T-cell (primary cell): ENCODE measurements at places on chromosomes 1 and 21.

DNA sequence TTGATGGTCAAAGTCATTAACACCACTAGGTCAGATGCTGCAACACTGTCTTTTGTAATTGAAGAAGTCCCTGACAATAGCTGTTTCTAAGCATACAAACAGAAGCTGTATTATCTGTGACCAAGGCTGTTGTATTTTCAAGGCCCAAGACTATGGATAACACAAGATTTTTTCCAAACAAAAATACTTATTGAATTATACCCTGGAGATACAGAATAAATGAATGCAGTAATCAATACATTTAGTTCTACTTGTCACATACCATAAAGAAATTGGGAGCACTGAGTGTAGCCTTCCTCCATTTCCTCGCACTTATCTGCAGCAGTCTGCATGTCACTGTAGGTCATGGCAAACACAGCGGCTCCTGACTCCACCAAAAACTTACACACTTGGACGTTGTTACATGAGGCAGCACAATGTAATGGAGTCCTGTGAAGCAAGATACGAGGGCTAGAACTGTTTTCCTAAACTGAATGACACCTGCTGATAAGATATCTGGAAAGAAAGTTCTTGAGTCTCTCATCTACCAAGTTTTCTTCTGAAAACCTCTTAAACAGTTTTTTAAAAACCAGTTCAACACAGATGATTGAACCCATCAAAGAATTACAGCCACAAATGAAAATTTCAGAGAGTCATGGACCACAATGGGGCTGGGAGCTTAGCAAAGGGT lies 56.9 kb downstream of the TP53BP2 start:
- DNase-seq, result no peak

GRCh38 chr1:67149179-67149770 lies 14.5 kb upstream of the C1orf141 start:
- DNase-seq, result peak; percentile 62

- DNase-seq, result no peak
Measured at GRCh38 chr1:169163059-169163458, 56.6 kb downstream of the ATP1B1 start.

DNA sequence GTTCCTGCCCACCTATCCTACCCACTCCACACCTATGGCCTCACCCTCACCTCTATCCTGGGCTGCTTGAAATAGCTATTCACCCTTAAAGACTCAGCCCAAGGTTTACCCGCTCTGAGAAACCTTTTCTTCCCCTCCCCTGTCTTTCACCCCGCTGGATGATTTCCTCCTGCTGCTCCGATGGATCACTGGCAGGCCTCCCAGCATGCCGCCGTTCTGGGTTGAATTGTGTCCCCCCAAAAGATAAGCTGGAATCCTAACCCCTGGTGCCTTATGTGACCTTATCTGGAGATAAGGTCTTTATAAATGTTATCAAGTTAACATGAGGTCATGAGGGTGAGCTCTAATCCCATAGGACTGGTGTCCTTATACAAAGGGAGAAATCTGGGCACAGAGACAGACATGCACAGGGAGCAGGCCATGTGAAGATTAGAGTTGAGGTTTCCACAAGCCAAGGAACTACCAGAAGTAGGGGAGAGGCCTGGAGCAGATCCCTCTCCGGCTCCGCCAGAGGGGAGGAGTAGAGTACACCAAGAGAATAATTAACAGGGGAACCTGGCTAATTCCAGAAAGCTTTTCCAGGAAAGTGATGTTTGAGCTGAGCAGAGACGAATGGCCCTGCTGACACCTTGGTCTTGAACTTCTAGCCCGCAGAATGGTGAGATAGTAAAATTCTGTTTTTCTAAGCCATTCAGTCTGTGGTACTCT lies 110.0 kb upstream of the SERBP1 start:
- DNase-seq, result no peak

- no peak for DNase-seq
Measured at GRCh38 chr1:212920896-212921295, 29.4 kb upstream of the VASH2 start.

GRCh38 chr1:178277793-178278530 lies 184.1 kb downstream of the RASAL2 start:
- DNase-seq, result no peak
